GM13976 (cell line): ENCODE measurements at places on chromosomes 5 and 9.
A peak's percentile ranks its signal among the peaks of the same experiment; 100 is the strongest.

DNA sequence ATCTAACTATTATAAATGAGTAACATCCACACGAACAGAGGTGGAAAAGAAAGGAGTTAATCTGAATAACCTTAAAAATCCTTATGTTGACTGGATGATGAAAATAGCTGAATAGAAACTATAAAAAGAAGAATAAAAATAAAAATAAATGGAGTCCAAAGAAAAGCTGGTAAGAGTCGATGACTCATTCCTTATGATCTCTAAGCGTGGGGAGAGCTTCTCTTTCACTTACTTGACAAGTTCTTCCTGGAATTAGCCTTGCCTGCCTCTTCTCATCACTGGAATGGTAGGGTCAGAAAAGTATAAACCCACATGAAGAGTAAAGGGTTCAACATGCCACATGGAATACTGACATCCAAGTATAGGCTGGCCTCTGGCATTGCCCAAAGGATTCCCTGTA, 477.0 kb upstream of the RGMB start:
- no peak for DNase-seq

DNA sequence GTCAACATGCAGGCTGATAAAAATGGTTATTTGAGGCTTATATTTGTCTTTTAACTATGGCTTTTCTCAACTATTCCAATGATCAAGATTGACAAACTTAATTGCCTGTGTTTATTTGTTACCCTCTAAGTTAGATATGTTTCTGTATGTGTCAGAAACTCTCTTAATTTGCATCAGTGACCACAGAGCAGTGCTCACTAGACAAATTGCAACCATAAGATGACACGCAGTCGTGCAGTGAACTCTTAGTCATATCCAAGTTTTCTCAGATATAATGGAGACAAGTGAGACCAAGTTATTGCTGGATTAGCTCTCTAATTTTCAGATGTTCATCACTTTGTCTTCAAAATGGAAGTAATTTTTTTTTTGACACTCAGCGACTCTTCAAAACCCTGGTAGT, 342.2 kb upstream of the RFX3 start:
- DNase-seq: peak; percentile 16

- DNase-seq: no peak
Observed at GRCh38 chr9:110444911-110445310, 107.2 kb upstream of the TXNDC8 start.

GRCh38 chr9:113602126-113603047, 138.9 kb downstream of the RGS3 start:
- peak; percentile 85 for DNase-seq

DNA sequence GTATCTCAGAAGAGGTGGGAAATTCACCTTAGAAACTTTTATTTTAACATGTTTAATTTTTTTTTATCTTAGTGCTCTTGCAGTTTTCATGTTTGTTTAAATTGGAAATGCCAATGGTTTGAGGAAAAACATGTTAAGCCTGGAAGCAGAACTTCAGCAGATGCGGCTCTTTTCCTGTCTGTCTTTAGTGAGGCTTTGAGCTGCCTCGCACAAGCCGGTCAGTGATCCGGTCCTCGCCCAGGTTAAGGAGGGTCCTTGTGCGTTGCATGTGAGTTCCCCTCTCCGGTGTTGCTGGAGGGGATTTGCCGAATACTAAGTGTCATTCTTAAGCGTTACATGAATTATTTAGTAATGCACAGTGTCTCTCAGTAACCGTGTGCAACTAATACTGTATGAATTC, 9.4 kb upstream of the PLEKHG4B start:
- no peak for DNase-seq

GRCh38 chr5:33338336-33339110, 102.2 kb upstream of the TARS1 start:
- DNase-seq: no peak

- no peak for DNase-seq
Observed at GRCh38 chr9:95910023-95910707, 34.7 kb downstream of the ERCC6L2 start.

DNA sequence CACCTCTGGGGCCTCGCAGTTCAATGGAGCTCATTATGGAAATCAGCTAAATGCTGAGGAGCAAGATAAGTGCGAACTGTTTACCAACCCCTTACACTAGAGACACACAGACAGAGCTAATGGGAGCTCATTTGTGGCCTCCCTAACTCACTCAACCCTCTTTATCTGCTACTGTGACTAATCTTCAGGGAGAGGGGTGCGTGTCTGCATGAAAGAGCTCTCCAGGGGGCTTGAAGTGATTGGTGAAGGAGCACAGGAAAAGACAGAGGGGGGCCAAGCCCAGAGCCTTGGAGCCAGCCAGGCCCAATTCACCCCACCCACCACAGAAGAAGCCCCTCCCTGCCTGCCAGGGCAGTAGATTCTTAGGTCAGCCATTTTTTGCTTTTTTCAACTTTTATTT, 466.8 kb upstream of the BRINP1 start:
- no peak for DNase-seq

- DNase-seq: peak; percentile 57
Observed at GRCh38 chr5:141369994-141370848, at the start of gene PCDHGB3. Gene PCDHGB3, plus strand, starts transcription at chr5:141370242. Its CDS starts 153 bp downstream, at chr5:141370395.

GRCh38 chr9:75265525-75265972, 177.2 kb downstream of the OSTF1 start:
- DNase-seq: peak; percentile 37

- DNase-seq: peak; percentile 53
Observed at GRCh38 chr5:122985954-122986721, 50.4 kb downstream of the PPIC start.

DNA sequence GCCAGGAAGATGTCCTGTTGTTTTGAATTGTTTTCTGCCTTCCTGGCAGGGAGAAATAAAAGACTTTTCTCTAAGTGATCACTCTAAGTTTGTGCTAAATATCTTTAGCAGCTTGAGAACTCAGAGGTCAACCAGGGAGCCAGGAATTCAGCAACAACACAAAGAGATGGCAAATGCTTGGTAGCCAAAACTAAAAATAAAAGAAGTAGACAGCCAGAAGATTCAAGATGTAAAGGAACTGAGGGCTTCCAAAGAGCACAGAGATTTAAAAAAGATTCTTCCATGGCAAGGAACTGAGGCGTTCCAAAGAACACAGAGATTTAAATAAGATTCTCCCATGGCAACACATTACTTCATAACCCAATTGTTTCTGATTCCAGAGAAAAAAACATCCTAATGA, 9.6 kb downstream of the DNAH5 start:
- no peak for DNase-seq

DNA sequence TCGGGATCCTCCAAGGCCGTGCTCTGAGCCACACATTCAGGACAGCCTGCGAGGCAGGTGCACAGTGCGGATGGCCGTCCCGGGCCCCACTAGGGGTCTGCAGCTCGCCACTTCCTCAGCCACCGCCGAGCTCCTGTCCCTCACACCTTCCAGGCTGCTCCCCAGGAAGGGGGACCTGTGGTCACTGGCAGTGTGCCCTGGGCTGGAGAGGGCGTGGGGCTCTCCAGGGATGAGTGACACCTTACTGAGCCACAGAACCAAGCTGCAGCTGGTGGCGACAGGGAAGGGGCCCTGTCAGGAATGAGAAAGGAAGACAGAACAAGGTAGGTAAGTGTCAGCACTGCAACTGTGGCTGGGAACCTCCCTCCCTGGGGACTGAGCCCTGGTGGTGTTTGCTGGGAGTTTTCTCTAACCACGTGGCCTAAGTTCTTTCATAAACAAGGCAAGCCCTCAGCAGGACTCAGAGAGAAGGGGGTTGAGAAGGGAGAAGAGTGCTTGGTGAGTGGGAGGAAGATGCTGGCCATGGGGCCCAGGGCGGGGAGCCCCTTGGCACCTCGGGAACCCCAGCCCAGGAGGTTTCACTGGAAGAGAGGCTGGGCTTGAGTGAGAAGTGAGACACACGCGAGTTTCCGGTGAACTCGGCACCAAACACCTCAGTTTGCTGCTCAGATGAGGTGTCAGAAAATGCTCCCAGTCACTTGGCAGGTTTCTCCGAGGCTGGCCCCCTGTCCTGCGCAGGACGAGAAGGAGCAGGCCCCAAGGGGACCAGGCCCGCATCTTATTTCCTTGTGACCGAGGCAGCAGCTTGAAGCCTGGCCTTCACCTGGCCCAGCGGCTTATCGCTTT, 5.2 kb downstream of the IL13 start:
- DNase-seq: peak; percentile 88

- no peak for DNase-seq
Observed at GRCh38 chr5:153350175-153350883, 140.1 kb upstream of the GRIA1 start.

GRCh38 chr5:32942225-32942989, 231.3 kb downstream of the NPR3 start:
- DNase-seq: peak; percentile 28

- no peak for DNase-seq
Observed at GRCh38 chr9:38224941-38225340, 155.9 kb upstream of the SHB start.
